ENCODE measurements at places on chromosomes 12 and 14.

DNA sequence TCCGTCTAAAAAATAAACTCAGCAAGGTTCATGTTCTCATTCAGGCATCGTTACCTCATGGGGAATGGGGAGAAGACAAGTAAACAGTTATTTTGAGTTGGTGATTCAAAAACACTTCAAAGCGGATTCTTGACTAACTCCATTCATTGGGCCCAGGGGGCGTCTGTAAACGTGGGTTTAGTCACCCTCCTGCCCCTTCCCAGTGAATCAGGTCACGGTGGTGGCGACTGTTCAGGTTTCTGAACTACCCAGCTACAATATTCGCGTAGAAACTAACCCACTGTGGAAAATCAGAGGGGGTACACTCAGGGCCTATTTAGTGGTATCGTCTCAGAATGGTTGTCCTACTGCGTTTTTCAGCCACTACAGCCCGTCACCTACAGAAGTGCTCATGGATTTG lies 15.2 kb downstream of the OR6S1 start:
- no peak for DNase-seq

- DNase-seq: no peak
Observed at GRCh38 chr14:68144051-68144681, 324.6 kb downstream of the RAD51B start.

DNA sequence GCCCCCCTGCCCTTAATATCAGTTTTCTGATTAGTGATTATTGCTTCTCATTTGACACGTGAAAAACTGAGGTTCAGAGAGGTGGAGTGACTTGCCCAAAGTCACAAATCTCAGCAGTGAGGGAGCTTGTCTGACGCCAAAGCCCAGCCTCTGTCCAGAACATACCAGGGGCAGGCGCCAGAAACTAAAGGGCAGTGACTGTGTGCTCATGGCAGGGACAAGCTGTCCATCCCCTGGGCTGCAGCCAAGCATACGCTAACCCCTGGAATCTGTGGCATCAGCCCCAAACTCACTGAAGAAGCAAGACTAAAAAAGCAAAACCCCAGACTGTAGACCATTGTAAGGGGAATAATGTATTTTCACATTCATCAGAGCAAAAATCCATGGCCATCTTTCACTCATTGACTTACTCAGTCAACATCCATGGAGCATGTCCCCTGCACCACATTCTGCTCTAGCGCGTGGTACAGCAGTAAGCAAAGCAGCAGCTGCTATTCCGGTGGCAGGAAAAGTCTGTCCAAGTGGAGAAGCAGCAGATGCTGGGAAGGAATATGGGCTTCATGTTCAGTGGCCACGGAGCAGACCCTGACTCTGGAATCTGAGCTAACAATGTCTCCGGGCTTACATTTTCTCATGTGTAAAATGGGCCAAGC lies 1.5 kb upstream of the SERPINA4 start:
- no peak for DNase-seq

GRCh38 chr12:26346736-26347135 lies 151.4 kb downstream of the SSPN start:
- DNase-seq: no peak

- no peak for DNase-seq
Observed at GRCh38 chr14:61511558-61511948, 183.8 kb upstream of the HIF1A start.

- DNase-seq: no peak
Observed at GRCh38 chr12:116540622-116541152, 18.5 kb upstream of the MAP1LC3B2 start.

DNA sequence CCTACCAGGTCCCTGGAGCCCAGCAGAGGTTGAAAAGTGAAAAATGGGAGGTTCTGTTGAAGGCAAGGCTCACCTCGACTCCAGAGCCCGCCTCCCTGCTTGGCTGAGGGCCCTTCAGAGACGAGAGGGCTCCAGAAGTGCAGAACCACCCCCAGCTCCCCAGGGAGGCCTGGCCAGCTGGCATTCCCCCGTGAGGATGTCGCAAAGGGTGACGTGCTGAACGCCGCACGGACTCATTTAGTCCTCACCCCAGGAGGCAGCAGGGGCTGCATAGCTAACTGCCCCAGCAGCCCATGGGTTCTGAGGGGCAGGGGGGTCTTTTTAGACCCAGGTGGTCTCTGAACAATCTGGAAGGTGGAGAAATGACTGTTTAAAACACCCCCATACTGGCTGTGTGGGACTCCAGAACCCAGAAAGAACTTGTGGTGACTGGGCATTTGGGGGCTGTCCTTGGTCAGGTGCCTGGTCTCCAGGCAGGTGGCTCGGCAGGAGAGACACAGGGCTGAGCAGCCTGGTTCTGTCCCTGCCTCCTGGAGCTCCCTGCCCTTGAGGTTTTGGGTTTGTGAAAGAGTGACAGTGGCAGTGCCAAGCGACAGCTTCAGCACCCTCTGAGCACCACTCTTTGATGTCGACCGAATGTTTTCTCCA lies 32.0 kb downstream of the ANAPC7 start:
- DNase-seq: no peak

- no peak for DNase-seq
Observed at GRCh38 chr12:90729736-90730135, 225.2 kb downstream of the CCER1 start.

DNA sequence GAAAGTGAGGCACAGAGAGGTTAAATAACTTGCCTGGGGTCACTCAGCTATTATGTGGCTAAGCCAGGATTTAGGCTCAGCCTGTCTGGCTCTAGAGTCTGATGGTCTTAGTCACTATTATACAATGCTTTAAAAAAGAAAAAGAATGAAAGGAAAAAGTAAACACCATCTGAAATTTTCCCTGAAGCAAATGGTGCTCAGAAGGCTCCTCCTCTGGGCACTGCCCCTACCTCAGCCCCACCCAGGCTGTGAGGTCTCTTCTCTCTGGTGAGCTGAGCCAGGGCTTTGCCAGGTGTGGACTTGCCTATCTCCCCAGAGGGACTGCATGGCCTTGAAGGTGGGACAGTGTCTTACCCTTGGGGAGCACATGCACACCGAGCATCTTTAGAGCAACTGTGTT lies 117.5 kb upstream of the DYRK2 start:
- no peak for DNase-seq

- DNase-seq: no peak
Observed at GRCh38 chr14:101030586-101030985, 127.1 kb upstream of the RTL1 start.

- no peak for DNase-seq
Observed at GRCh38 chr12:94585626-94586025, 64.7 kb downstream of the TMCC3 start.

- peak; percentile 78 for DNase-seq
Observed at GRCh38 chr12:6914246-6914946, at the start of gene ENO2. Gene ENO2, plus strand, starts transcription at chr12:6914580. Its CDS starts 1,253 bp downstream, at chr12:6915833.

DNA sequence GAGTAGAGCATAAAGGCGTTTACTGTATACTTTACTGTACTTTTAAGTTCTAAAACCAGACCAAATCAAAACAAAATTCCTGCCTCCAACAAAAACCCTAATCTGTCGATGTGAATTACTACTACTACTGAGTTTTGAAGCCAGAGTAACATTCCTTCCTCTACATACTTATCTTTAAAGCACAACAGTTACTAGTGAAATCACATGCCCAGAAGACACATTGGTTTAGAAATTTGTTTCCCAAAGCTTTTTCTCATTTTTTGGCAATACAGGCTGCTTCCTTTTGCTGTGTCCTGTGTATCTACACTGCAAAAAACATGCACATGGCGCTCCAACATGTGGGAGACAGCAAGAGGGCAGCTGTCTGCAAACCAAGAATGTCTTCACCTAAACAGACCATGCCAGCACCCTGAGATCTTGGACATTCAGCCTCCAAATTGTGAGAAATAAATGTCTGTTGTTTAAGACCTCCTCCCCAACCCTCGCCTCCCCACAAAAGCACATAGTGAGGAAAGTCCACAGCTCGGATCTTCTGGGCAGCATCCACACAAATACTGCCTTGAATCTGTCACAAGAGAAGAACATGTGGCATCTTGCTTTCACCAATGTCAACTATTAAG lies 21.1 kb downstream of the SETD3 start:
- no peak for DNase-seq

DNA sequence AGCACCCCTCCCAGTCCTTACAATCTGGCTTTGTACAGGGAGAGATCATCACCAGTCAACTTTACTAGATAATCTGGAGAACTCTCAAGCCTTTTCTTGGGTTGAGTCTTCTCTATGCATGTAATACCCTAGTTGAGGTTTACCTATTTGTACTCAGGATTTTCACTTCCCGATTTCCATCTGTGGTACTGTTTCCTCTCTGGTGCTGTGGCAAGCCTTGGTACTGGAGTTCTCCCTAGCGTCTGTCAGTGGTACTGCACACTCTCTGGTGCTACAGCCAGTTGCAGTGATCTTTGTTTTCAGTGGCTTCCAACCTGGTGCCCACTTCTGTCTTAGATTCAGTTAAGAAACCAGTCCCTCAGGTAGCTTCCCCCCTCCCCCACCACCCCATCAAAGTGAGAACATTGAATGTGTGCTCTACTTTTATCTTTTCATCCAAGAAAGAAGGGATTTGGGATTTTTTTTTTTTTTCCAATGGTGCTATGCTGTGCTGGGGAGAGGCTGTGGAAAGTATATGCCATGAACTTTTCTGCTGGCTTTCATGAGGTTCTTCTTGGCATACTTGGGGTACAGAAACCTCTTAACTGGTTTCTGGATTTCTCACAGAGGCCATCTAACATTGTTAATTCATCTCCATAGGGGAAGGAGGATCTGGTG lies 69.4 kb upstream of the EVL start:
- peak; percentile 44 for DNase-seq

DNA sequence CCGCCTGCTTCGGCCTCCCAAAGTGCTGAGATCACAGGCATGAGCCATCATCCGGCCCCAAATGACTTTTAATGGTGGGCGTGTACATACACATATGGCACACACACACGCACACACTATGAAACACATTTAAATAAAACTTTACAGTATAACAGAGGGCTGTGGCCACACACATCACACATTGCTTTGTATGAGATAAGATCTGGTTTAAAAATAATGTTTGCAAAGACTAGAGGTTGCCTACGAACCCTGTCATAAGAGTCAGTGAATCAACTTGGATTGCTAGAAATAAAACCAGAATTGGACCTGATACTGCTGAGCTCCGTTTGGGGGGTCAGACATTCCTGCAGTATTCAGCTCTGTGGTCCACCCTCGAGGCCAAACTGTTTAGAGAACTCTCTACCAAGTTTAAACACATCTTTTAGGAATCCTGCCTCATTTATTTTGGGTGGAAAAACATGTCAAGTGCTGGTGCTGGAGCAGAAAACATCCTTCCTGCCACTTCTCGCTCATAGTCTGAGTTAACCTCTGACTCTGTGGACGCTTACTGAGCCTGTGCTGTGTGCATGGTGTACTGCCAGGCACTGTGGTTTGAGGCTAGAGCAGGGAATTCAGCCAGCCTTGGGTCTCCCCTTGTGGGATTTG lies 47.8 kb upstream of the EML1 start:
- DNase-seq: no peak

- peak; percentile 28 for DNase-seq
Observed at GRCh38 chr14:24411443-24412389, 12.9 kb downstream of the NYNRIN start.

Measured in T-helper 1 cell (primary cell).